ENCODE measurements at places on chromosomes 11 and 22.

GRCh38 chr22:32815943-32816342 is 14.4 kb downstream of the TIMP3 start:
- DNase-seq = no peak

DNA sequence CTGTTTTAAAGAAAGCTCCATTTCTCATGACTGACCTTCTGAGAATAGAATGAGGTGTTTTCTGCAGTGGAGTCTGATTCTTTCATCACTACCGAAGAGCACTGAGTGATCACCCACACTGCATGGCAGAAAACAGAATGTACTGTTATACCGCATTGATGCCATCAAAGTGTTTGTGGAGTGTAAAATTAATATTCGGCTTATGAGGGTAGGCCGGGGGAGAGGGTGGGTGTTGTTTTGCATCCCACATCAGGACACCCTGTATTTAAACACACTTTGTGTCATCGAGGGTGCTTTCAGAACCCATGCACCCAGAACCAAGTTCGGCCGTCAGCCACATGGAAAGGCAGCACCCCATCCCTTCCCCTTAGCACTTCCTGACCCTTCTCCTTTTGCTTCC is 41.3 kb upstream of the ETS1 start:
- DNase-seq = no peak

DNA sequence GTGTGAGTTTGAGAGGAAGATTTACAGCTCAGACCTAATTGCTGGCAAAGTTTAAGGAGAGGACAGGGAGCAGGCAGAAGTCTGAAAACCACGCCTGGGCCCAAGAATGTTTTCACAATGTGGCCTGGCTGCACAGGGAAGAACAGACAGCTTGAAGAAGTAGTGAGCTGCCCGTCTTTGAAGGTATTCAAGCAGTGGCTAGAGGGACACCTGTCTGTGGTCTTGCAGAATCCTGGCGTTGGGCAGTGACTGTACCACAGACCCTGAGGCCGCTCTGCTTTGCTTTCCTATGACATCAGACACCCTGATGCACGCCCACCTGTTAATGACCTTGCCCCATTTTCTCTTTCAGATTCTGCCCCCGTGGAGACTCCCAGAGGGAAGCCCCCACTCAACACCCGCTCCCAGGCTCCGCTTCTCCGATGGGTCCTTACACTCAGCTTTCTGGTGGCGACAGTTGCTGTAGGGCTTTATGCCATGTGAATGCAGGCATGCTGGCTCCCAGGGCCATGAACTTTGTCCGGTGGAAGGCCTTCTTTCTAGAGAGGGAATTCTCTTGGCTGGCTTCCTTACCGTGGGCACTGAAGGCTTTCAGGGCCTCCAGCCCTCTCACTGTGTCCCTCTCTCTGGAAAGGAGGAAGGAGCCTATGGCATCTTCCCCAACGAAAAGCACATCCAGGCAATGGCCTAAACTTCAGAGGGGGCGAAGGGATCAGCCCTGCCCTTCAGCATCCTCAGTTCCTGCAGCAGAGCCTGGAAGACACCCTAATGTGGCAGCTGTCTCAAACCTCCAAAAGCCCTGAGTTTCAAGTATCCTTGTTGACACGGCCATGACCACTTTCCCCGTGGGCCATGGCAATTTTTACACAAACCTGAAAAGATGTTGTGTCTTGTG is 6.6 kb upstream of the MCM5 start:
- no peak for DNase-seq

DNA sequence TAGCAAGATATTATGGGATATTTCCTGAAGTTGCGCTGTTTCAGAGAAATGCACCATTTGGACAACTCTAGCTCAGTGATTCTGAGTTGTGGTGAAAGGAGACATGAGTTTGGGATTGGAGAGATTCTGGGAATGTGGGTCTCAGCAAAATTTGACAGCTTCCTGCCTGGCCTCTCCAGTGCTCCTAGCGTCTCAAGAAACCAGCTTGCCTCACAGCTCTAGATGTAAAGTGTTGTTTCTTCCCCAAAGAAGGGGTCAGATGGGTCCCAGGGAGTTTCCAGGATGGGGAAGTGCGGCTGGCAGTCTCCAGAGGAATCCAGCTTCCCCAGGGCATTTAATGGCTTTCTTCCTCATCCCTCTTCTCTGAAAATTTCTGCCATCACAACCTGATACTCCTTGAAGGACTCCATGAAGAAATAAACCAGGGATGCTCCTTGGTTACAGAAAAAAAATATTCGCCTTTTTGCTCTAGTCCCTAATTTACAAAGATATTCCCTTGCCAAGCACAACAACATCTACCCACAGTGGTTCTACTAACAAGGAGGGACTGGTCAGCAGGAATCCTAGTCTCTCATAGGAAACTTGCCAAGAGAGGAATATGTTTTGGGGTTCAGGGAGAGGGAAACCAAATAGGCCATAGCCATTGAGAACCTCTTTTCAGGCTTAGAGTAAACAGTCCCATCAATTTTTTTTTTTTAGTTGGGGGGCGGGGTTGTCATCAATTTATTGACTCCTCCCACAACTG is 185.4 kb upstream of the E2F8 start:
- DNase-seq = no peak

DNA sequence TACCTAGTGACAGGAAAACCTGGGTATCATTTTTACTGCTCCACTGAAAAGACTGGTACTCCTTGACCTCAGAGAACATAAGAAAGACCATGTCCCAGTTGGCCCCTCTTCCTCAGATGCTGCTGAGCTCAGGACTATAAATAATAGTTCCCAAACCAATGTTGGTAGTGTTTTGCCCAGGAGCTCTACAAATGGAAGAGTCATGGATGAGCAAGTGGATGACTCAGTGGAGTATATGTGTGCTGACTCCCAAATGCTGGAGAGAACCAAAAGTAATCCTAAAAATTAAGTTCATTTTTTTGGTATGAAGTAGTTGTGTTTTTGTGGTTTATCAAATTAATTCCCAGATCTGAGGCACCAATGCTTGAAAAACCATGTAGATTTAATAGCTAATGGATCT is 482.0 kb downstream of the KCNA4 start:
- DNase-seq = no peak

DNA sequence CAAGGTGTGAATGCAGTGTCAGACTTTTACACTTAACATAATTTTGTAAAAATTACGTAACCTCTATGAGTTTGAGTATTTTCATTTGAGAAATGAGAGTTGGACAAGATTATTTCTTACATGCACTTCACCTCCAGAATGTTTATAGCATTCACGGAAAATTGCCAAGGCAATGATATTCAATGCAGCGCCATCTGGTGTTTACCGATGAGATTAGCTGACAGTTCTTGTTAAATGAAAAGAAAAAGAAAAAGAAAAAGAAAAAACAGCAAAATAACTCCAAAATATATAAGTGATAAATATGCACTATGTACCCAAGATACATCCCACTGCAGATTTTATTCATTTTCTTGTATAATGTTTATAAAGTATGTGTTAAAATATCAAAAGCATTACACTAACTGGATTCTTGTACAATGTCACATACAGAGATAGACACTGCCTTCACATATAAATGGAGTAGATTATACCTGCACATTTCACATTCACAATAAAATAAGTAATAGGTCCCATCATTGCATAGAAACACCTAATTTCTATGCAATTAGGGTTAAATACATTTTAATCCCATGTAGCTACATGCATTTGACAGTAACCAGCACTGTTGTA is 976.3 kb upstream of the FAT3 start:
- no peak for DNase-seq

DNA sequence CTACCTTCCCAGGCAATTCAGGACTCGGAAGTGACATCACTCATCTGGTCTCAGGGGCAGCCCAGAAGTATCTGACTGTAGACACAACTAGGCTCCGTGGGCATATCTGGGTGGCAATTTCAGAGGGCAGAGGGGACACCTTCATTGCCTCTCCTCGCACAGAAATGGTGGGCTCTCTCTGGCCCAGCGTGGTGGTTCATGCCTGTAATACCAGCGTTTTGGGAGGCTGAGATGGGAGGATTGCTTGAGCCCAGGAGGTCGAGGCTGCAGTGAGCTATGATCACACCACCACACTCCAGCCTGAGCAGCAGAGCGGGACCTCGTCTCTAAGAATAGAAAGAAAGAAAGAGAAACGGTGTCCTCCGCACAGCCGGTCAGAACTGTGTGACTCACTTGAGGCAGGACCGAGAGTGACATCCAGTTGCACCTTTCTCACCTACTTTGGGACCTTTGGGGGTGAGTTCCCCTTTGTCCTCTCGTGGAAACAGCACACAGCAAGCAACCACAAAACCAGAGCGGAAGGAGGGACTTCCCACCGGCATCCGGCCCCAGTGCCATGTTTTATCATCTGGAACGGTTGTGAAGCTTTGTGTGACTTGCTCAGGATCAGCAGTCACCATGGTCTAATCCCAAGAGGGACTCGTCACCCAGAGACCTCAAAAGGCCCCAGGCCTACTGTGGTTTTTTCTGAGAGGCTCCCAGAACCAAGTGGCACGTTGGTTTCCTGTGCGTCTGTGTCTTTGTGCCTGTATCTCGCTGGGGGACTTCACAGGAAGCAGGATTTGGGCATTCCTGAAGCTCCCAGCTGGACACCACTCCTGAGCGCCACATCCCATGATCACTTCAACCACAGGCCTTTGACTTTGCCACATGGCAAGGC is 38.4 kb upstream of the EMID1 start:
- peak; percentile 69 for DNase-seq

DNA sequence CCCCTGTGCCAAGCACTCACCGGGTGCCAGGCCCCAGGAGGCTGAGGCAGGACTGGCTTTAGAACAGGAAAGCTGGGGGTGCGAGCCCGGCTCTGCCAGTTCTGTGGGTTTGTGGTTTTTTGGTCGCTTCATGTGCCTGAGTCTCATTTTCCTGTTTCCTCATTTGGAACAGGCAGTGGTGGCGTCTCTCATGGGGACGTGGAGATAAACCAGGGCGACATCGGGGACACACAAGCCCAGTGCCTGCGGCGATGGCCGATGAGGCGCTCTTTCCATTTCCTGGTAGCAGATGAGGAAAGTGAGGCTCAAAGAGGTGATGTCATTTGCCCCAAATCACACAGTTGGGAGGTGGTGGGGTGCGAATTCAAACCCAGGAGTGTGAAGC is 20.8 kb upstream of the CHKA start:
- no peak for DNase-seq

- DNase-seq = no peak
These were observed at the start of gene FGF3 for GRCh38 chr11:69818603-69819441. Gene FGF3, minus strand, starts transcription at chr11:69819416. Its CDS starts 483 bp downstream, at chr11:69818933.

DNA sequence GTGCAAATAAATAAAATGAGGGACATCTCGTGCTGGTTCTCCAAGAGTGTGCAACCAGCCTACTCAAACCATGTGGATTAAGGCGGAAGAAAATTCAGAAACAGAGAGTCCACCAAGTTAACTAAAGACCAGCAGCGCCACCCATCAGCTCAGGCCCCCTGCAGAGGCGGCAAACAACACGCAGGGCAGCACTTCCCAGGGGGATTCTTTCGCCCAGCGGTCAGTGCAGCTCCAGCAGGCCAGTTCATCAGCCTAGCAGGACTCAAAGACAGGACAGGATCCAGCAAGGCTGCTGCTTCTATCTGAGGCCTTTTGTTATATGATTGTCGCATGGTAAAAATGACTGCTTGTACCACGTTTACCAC is 51.7 kb downstream of the PACSIN2 start:
- no peak for DNase-seq

- DNase-seq = no peak
These were observed 25.1 kb upstream of the FBLN1 start for GRCh38 chr22:45477366-45478107.

DNA sequence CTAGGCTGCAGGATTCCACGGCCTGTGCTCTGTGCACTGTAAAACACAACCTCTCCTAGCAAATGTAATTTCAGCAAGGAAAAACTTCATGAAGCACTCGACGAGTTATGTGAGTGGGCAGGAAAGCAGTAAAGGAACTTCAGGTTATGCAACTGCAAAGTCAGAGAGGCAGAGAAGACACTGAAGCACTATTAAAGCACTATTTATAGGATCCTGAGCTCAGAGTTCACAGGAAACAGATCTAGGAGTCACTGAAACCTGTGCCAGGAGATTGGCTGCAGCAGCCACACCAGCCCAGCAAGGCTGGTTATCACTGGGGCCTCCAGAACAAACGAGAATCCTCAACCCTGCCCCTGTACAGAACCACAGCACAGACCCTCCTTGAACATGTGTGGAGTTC is 2.5 kb downstream of the SMIM35 start:
- no peak for DNase-seq

GRCh38 chr22:25644122-25644521 is 79.6 kb downstream of the GRK3 start:
- no peak for DNase-seq

GRCh38 chr11:36427876-36428275 is 82.2 kb downstream of the TRAF6 start:
- no peak for DNase-seq

DNA sequence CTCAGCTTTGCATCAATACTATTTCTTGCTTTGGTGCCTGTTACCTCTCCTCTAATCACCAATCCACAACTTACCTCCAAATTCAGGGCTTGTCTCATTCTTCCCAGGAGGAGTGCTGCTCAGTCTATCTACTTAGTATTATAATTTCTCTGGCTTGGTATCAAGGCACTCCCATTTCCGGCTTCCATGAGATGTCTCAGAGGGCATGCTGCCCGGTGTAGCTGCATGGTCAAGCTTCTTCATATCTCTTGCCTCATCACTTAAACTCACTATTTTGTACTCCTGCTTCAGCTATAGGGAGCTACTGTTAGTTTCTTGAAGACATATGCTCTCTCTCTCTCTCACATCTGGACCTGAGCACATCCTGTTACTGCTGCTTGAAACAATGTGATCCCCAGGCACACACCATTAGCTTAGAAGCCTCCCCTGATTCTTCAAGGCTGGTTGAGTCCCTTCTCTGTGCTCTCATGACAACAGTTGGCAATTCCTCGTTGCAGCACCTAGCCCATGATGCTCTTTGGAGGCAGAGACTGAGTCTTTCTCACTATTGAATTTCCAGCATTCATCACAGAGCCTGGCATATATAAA is 182.8 kb upstream of the SYN3 start:
- no peak for DNase-seq

- DNase-seq = peak; percentile 27
These were observed 45.0 kb downstream of the OR4D9 start for GRCh38 chr11:59556115-59556916.

DNA sequence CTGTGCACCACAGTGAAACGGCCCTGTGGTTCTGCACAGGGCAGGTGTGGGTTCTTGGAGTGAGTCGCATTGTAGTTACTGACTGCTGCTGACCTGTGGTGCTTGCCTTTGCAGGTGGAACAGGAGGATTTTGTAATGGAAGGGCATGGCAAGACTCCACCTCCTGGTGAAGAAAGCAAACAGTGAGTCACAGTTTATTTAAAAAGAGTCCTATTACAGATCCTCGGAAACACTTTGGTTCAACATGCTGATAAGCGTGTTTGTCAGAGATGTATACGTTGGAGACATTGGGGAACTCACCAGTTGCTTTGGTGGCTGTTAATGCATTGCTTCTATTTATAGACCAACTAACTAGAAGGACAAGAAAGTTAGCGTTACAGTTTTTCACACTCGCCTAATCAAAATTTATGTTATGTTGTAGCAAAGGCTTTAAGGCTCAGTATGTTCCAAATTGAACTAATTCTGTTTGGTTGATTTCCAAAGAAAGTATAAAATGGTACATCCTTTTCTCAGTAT is 21.7 kb upstream of the TNRC6B start:
- no peak for DNase-seq

- DNase-seq = no peak
These were observed 251.8 kb upstream of the KIRREL3 start for GRCh38 chr11:127252321-127252720.

GRCh38 chr11:94449437-94449836 is 44.2 kb downstream of the MRE11 start:
- DNase-seq = no peak
